Stimulated activated CD4-positive, alpha-beta T cell treated with anti-CD3 and anti-CD28 coated beads, TNF-alpha, amount 100 ng/mL, for 48 hours (primary cell): ENCODE measurements at places on chromosomes 5 and 9.

DNA sequence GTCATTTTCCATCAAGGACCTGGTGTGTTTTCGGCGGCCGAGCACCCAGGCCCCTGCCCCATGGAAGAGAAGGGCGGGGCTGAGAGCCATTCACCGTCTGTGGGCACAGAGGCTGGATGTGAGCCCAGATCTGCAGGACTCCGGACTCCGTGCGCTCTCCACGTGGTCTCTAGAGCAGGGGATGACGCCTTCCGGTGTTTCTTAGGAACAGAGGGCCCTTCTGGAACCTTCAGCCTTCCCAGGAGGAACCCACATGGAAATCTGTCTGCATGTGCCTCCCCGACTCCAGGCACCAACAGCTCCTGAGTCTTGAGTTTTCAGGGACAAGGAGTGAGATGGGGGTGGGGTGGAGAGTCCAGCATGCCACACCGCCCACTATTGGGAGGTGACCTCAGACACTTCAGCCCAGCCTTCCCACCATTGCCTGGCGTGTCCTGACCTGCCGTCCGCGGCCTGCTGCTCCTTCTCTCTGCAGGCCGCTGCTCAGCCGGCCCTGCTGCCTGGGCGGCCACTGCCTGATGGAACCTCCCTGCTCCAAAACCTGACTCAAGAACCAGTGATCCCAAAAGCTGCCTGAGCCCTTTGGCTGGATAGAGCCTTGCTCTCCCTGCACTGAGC, 2.4 kb upstream of the RXRA start:
- DNase-seq: no peak

GRCh38 chr9:70495514-70495913, 81.1 kb upstream of the KLF9 start:
- no peak for DNase-seq

- no peak for DNase-seq
These were observed 237.0 kb downstream of the IRX2 start for GRCh38 chr5:2514484-2514883.

DNA sequence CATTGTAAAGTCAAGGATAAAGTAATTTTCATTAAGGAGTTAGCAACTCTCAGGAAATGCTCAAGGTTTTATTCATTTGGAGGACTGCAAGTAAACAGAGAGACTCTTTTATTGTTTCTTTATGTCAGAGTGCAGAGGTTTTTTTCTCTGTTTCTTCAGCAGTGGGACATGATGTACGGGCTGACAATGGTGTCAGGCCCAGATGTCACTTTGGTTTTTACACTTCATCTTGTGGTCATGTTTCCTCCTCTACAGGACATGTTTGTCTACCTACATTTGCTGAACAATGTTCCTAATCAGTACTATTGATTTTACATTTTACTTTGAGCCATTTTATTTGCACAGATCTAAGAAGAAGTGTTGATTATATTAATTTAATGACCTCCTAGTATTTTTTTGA, 72.8 kb upstream of the PARP8 start:
- no peak for DNase-seq

GRCh38 chr5:143338658-143339366, 64.7 kb downstream of the NR3C1 start:
- DNase-seq: no peak

DNA sequence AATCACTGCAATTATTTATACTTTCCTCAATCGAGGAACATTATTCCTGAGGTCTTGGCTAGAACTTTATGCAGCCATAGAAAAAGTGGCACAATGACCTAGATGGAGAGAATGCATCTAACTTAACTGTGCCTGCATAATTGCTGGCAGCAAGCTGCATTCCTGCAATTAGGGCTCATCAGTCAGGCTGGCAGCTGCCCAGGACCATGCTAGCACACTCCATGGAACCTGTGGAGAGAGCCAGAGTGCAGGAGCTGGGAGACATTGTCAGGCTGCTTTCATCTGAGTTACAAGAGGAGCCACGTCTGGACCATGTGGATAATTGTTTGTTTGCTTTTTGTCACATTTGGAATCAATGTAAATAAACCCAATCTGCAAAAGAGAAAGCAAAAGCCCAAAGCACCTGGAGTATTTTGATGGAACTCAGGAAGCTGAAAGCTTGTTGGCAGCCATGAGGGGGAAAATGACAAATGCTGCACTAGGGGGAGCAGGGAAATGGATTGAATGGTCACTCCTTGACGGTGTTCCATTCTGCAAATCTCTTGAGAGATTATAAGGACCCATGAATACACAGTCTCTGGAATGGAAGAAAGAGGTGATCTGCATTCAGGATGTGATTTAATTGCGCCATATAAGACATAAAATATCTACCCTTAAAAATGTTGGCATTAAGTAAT, 839.9 kb downstream of the MAT2B start:
- DNase-seq: no peak

GRCh38 chr5:44396312-44396711, 7.1 kb upstream of the FGF10 start:
- DNase-seq: no peak

- no peak for DNase-seq
These were observed 246.1 kb downstream of the TRIM32 start for GRCh38 chr9:116933251-116933650.

DNA sequence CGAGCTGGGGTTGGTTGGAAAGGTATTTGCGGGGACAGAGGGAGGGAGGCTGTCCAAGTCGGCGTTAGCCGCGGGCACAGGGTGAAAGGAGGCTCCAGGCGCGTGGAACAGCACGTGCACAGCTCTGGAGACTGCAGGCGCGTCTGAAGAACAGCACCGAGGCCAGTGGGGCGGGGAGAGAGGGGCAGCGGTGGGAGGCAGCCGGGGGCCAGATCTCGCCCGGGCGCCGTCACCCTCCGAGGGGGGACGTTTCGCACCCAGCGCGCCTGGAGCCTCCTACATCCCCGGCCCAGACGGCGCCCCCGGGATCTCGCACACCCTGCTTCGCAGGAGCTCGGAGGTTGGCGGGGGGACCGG, 79.6 kb downstream of the NTNG2 start:
- DNase-seq: no peak

DNA sequence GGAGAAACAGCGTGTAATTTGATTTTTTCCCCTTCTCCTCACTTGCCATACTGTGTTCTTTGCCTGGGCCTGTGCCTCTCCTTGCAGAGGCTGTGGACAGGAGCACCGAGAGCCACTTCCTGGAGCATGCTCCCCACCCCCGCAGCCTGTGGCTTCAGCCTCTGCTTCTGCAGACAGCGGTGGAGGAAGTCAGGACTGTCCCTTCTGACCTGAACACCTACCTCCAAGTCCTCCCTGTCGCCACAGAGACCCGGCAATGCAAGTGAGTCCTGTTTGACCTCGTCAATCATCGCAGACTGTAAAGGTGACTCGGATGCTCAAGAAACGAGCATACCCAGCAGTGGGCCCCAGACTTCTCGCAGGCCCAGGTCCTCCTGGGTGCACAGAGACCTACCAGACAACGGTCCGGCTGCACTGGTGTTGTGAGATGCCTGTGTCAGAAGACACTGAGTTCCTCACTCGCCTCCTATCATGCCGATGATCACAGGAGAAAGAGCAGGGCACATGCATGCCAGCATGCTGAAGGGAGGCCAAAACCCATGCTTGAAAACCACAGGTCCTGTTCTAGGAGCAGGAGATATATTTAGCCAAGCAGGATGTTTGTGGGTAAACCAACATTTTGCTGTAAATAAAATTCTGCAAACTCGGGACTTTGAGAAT, 198.8 kb downstream of the AUH start:
- DNase-seq: peak; percentile 60

GRCh38 chr9:14687042-14687719, 6.1 kb downstream of the ZDHHC21 start:
- no peak for DNase-seq

GRCh38 chr9:101795147-101795546, 56.7 kb upstream of the GRIN3A start:
- no peak for DNase-seq

DNA sequence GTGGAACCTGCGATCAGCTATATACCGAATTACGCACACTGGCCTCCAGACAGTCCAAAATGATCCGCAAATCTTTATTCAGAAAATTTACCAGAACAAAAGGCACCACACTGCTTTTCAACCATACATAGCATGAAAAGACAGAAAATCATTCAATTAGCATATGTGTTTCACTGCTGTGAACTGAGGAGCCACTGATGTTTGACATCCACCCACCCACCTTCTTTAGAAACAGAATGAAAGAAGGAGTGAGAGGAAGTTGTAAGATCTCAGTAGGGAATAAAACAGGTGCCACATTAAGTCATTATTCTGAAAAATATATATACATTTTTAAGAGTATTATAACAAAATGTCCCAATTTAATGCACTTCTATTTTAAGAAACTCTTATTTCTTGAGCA, 156.8 kb downstream of the NFIB start:
- DNase-seq: no peak

- DNase-seq: no peak
These were observed 42.1 kb upstream of the DIRAS2 start for GRCh38 chr9:90684736-90685135.

DNA sequence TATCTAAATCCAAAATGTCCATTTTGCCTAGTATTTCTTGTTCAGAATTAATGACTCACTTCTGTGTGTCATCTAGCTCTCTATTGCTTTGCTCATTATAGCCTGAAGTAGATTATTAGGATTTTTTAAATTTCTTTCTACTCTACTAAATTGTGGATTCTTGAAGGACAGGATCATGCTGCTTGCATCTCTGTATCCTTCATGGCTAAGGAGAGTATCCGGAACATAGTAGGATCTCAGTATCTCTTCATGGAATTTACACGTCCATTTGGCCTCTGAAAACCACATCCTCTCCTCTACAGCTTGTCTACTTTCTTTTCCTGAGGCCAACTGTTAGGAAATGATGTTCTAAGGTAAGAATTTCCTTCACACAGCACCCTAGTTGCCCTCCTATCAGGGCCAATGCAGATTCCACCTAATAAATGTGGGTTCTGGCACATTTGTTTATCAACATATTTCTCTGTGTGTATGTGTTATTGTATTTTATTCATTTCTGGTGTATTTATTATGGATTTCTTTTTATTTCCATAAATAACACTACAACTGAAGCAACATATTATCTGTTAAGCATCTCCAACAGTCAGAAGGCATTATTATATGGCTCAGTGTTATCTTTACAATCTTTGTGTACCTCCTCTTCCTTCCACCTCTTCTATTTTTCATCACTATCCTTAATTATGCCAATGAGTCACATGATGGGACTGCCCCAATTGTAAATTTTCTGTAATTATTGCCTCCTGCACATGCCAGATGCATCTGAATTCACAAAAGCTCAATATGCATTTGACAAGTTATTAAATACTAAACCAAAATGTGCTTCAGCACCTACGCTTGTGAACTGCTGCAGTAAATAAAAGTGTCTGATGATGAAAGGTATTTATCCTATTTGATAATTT, 557.8 kb upstream of the TLE4 start:
- no peak for DNase-seq

DNA sequence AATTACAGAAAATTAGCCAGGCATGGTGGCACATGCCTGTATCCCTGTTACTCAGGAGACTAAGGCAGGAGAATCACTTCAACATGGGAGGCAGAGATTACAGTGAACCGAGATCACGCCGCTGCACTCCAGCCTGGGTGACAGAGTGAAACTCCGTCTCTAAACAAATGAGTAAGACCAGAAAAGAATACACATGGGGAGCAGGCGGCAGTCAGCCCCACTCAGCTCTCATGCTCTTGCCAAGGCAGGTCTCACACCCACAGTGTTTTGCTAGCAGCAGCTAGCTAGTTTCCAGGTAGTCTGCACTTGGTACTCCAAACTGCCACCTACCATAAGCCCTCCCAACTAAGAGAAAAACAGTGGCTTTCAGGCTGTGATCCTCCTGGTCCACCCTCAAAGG, 722.3 kb upstream of the CTNND2 start:
- DNase-seq: no peak

DNA sequence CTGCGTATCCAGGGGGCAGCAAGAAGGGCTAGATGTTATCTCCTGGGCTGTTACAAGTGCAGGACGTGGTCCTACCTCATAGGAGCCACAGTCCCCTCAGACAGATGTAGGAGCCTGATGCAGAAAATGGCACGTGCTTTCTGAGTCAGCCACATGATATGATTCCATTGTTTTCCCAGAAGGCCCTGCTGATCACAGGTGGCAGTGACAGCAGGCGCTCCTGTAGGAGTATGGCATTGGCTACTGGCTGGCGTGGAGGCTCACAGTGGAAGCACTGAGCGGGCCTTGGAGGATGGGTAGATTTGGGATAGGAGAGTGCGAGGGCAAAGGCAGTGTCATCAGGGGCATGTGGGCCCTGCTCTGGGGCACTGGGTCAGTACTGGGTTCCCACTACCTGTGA, 21.9 kb downstream of the USP20 start:
- no peak for DNase-seq

DNA sequence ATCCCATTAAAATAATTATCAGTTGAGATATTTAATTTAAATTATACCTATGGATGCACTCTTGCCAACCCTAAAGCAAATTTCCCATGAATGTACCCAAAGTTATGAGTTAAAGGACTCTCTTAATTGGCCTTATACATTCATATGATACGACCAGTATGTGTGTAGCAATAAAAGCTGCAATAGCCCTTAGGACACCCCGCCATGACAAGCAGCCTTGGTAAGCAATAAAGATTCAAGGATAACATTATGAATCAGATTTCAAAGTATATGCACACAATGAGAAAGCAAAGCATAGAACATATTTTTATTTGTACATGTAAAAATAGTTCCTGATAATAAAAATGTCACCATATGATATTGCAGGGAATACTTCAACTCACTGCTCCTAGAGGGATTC, 1699.3 kb upstream of the CDH9 start:
- no peak for DNase-seq

DNA sequence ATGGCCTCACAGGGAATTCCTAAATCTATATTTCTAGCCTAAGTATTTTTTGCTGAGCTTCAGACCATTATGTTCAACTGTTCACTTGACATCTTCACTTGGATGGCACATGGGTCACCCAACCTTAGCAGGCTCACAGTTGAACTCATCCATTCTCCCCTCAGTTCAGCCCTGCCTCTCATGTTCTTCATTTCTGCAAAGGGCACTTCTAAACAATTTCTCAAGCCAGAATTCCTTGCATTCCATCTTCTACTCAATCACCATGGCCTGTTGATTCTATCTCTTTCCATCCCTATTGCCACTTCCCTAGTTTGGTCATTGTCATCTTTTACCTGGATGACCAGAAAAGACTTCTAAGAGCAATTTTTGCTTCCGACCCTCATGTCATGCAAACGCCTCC, 7.3 kb upstream of the RGS3 start:
- DNase-seq: no peak

DNA sequence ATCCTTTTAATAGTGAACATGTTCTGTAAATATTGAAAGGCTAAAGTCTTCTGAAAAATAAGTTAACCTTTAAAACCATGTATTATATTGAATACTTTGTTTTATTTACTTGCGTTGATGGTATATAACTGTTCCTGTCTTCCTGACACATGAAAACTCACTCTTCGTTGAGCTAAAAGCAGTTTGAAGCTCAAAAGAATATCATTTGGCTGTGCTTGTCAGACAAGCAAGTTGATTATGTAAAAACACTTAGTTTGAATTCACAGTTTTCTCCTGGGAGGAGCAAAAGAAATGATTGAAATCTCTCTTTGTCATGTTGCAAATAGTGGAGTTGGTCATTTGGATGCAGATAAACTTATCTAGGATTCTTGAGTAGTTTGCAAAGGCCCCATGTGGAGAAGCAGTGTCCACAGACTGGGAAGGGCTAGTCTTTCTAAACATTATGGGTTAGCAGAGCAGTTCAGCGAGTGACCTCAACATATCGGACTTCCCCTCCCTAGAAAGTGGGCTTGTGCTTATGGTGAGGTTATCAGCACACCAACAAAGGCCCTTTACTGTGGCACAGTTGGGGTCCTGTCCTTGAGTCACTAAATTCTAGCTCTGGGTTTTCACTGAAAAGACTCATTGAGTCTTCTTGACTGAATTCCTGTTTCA, 290.4 kb downstream of the CSNK1G3 start:
- DNase-seq: no peak

GRCh38 chr5:125868036-125868435, 555.2 kb upstream of the GRAMD2B start:
- DNase-seq: no peak
